ENCODE measurements at places on chromosomes 2 and 18. TPM values are rescaled to one million over a fixed set of nuclear protein-coding genes. Genes with fewer than 3 reads are reported as not detected.

The HOXD12 gene
- polyA plus RNA-seq = not detected

The KHK gene
- polyA plus RNA-seq = 16.9 TPM

The IGFBP2 gene
- polyA plus RNA-seq = 191 TPM

The PIEZO2 gene
- 14.0 TPM for polyA plus RNA-seq

The IHH gene
- 0.39 TPM for polyA plus RNA-seq

The CHRNG gene
- 0.35 TPM for polyA plus RNA-seq

The DNPEP gene
- polyA plus RNA-seq = 57.2 TPM

The TRABD2A gene
- polyA plus RNA-seq = 1.6 TPM

The GRP gene
- polyA plus RNA-seq = 11.1 TPM

The UGT1A10 gene
- not detected for polyA plus RNA-seq

The NEUROD1 gene
- polyA plus RNA-seq = 3.2 TPM

The NR4A2 gene
- polyA plus RNA-seq = 5.1 TPM

The NT5DC4 gene
- polyA plus RNA-seq = not detected

The HEATR5B gene
- 27.7 TPM for polyA plus RNA-seq

The ALPG gene
- polyA plus RNA-seq = 0.09 TPM

The ITM2C gene
- polyA plus RNA-seq = 506 TPM

The MAL gene
- 17.6 TPM for polyA plus RNA-seq

The DLGAP1 gene
- 30.7 TPM for polyA plus RNA-seq

The SIX3 gene
- not detected for polyA plus RNA-seq

The RGPD8 gene
- polyA plus RNA-seq = 2.1 TPM

The DDX1 gene
- polyA plus RNA-seq = 140 TPM

The ANKMY1 gene
- polyA plus RNA-seq = 13.6 TPM

The TNFAIP6 gene
- 0.60 TPM for polyA plus RNA-seq

The ABCG5 gene
- polyA plus RNA-seq = 0.38 TPM

The CYP27A1 gene
- 18.5 TPM for polyA plus RNA-seq

The CNDP2 gene
- polyA plus RNA-seq = 135 TPM

The IL1R1 gene
- 3.8 TPM for polyA plus RNA-seq

The COLEC12 gene
- polyA plus RNA-seq = 19.2 TPM

The RFX8 gene
- 1.1 TPM for polyA plus RNA-seq

The AQP12B gene
- 0.44 TPM for polyA plus RNA-seq

The KRTCAP3 gene
- polyA plus RNA-seq = 2.6 TPM
